ENCODE measurements at places on chromosomes 6 and 20.

DNA sequence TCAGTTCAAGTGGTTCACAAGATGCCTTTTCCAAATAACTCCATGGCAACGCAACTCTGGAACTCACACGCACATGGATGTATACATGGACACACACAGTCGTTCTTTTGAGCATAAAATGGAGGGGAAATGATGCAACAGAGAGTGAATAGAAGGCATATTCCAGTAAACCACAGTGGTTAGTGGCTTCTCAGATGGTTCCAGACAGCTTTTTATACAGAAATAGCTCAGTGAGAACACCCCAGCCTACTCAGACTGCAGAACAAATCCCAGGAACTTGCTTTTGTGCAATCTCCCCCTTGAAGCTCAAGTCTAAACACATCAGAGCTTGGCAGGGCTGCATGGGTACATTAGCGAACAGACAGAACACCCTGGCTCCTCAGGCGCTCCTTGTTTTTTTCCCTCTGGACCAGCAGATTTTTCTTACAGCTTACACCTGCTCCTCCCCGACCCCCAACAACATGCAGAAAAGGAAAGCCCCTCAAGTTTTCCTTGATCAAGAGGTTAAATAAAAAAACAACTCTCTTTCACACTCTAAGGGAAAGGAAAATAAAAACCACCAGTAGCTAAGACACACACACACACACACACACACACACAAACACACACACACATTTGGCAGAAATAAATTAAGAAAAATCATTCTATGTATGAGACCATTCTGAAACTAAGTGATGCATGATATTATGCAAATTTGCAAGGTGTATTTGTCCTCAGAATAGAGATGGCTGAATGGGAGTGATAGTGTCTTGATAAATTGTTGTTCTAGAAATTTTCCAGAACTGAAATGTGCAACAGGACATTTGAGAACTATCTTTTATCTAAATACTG is 51.2 kb upstream of the RANBP9 start:
- no peak for DNase-seq

- DNase-seq, result no peak
These were observed 63.8 kb downstream of the HECA start for GRCh38 chr6:139198529-139199288.

- DNase-seq, result no peak
These were observed 40.5 kb upstream of the NKX2-4 start for GRCh38 chr20:21437816-21438215.

- no peak for DNase-seq
These were observed 31.0 kb downstream of the SIRPB1 start for GRCh38 chr20:1588533-1589460.

DNA sequence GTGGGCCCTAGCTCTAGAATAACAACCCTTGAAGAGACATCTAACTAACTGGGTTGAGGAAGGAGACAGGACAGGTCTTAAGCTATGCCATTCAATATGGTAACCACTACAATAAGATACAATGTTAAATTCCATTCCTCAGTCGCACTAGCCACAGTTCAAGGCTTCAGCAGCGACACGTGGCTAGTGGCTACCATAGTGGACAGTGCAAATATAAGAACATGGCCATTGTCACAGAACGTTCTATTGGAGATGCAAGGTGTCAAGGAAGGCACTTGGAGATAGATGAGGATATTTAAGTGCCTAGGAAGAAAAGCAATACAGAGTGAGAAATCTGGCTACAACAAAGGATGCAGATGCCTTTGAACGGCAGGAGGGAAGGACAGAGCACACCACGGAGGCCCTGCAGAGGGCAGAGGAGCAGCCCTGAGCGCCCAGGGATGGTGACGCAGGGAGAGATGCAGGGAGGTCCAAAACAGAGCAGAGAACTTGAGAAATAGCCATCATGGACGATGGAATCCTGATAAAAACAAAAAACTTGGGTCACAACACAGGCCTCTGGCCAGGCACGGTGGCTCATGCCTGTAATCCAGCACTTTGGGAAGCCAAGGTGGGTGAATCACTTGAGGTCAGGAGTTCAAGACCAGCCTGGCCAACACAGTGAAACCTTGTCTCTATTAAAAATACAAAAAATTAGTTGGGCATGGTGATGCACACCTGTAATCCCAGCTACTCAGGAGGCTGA is 140.7 kb downstream of the ZMYND8 start:
- DNase-seq, result no peak

DNA sequence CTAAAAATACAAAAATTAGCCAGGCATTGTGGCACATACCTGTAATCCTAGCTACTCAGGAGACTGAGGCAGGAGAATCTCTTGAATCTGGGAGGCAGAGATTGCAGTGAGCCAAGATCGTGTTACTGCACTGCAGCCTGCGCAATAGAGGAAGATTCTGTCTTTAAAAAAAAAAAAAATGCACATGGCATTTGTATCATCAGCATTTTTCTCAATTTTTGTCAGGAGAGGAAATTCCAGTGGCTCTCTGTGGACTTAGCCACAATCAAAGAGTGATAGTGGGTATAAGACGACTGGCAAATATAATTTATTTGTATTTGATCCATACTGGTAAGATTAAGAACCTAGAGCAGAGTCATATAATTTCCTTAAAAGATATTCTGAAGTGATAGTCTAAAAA is 28.6 kb downstream of the DEFB114 start:
- no peak for DNase-seq

- DNase-seq, result no peak
These were observed 263.5 kb downstream of the TFAP2A start for GRCh38 chr6:10151144-10151915.

- no peak for DNase-seq
These were observed 28.3 kb downstream of the SAYSD1 start for GRCh38 chr6:39086711-39087110.

- no peak for DNase-seq
These were observed 592.1 kb upstream of the NRSN1 start for GRCh38 chr6:23533944-23534343.

- DNase-seq, result no peak
These were observed 337.0 kb upstream of the RNF24 start for GRCh38 chr20:4352348-4352747.

DNA sequence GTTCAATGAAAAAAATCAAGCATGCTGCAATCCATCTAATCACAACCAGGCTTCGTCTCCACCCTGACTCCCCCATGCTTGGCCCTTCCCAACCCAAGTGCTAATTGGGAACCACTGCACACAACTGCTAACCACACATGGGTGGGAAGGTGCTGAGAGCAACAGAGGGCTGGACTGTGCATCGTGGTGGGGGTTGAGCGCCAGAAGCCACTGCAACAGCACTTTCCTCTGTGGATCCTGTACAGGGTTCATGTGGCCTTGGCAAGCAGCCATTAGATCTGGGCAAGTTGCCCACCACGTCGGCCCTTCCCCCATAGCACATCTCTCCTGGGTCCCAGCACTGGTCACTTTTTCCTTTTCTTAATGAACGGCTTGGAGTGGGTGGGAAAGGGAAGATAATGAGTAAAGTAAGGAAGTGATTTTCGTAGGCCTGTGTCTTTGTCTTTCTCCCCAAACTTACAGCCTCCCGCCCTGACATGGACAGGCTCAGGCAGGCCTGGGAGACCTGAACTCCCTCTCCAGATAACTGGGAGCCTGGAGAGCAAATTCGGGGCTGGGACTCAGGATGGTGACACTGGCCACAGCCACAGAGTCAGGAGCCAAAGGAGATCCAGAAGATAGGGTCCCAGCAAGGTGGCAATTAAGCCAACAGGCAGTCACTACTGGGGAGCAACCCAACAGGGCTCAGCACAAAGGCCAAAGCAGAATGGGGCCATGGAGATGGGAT is 34.4 kb upstream of the MRPS10 start:
- no peak for DNase-seq

GRCh38 chr6:53175027-53175426 is 26.4 kb upstream of the GCM1 start:
- DNase-seq, result no peak

All from T-helper 22 cell (primary cell).